CD4-positive, alpha-beta T cell treated with Interleukin-1 beta for 1 hour (primary cell): ENCODE measurements at places on chromosomes 4 and X.
A peak's percentile ranks its signal among the peaks of the same experiment; 100 is the strongest.

DNA sequence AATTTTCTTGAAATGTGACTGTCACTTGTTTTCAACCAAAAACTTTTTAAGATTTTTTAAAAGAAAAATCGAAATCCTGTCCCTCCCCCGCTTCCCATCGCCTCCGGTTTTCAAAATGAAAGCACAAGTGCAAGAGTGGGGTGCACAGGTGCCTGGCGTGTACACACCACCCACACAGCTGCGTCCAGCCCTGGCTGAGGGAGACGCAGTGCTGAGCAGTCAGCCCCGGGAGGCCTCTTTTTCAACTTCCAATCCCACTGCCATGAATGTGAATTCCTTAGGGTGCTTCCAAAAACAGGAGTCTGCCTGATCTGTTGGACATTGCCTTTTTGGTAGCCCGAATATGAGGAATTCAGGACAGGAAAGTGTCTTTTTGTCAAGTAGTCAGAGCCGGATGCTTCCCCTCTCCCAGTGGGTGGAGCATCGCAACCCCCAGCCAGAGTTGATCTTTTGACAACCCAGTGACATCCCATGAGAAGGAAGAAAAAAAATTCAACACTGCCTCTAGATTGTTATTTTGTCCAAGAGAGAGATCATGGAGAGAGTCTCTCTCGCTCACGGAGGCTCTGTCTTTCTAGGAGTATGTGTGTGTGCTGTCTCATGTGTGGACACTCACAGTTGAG lies 8.9 kb downstream of the PRRG3 start:
- DNase-seq = no peak

GRCh38 chrX:103845165-103845653 lies 13.2 kb upstream of the RAB9B start:
- peak; percentile 29 for DNase-seq

DNA sequence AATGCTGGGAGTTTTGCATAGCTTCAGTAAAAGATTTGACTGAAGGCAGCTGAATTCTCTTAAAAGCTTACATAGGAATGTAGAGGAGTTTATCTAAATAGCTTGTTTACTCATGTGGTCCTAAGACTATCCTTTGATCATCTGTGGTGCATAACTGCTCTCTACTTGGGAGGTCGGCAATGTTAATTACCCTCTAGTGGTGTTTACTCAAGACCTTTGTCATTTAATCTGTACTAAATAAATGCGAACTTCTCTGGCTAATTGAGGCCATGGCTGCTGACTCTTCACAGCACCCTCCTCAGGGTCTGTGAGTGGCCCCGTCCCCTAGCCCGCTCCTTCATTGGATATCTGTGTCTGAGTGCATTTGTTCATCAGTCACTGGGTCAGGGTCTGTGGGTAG lies 13.8 kb upstream of the TMEM33 start:
- DNase-seq = no peak

- no peak for DNase-seq
Measured at GRCh38 chr4:6563935-6564645, 10.9 kb upstream of the MAN2B2 start.

DNA sequence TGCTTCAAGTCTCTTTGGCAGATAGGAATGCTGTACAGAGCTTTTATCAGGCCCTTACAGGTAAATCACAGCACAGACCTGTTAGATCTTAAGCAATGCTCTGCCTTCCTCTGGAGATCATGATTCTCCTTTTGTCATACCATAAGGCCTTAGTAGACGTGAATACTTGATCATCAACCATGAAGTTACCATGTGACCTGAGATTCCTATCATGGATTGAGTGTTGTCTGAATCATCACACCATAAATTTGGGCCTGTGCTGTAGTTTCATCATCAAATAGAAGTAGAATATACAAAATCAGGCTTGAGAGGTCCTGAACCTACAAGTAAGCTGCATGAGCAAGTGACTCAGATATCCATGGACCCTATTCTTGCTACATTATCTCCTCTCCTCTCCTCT lies 466.8 kb upstream of the INTU start:
- DNase-seq = no peak

DNA sequence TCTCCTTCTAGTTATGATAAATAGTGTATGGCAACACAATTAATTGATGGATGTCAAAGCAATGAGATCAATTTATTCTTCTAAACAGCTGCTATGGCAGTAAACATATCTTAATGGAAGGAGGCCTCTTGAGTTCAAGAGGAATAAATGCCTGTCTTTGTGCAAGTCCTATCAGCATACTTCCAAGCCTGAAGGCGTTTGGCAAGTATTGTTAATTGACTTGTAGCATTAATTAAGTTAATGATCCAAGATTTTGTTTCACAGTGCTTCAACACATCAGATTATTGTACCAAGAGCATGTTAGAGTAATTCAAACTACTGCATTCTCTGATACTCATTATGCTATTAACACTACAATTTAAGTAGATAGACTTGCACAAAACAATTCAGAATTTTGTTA lies 144.8 kb downstream of the FAT4 start:
- DNase-seq = no peak

GRCh38 chr4:5757536-5757935 lies 46.5 kb downstream of the EVC start:
- DNase-seq = no peak

DNA sequence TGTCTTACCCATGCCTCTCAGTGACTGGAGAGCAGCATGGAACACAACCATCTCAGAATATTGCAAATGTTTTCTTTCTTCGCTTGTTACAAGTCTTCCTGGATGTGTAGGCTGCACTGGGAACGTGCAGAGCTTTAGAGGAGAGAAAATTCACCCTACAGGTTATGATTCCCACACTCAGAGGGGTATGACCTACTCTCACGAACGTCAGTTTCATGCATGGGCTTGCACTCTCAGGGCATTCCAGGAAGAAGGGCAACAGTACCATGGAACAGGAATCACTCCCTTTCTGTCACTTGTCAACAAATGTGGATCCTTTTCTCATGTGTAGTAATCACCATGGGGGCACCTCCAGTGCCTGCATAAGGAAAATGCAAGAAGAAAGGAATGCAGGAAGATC lies 75.8 kb downstream of the NBDY start:
- no peak for DNase-seq

DNA sequence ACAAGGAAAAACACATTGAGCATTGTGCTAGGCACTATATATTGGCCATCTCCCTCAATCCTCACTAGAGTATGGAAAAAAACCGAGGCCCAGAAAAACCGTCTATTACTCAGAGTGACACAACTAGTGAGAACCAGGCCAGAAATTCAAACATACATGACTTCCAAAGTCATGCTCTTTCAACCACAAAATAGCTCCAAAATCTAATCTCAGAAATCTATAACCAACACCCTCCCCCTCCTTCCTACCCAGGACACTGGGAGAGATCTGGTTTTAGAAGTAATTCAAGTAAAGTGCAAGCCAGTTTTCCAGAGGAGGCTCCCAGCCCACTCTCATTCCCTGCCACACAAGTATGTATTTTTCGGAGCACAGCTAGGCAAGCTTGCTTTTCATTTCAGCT lies 7.6 kb downstream of the HS3ST1 start:
- no peak for DNase-seq

GRCh38 chrX:53817548-53817947 lies 131.0 kb upstream of the HUWE1 start:
- no peak for DNase-seq

DNA sequence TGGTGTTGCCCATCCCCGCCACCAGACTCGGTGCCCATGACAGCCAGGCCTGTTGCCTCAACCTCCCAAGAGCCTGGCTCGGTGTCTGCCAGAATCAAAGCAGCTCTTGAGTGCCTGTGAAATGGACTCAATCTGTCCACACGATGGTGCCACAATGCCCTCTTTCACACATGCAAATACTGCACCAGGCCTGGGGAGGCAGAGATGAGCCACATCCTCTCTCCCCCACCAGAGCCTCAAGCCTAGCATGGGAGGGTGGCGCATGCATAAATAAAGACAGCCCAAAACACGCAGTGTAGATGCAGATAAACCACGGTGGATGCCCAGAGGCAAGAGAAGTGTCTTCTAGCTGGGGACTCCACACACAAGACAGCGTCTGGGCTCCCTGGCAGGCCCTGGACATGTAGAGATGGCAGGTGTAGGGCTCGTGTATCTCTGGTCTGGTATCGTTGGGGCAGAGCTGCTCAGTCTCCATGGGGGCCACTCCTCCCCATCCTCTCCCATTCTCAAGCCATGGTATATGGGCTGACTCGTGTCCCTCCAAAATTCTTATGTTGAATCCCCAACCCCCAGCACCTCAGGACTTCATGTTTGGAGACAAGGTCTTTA lies 65.6 kb downstream of the JAKMIP1 start:
- DNase-seq = peak; percentile 74
